Stimulated activated CD8-positive, alpha-beta memory T cell treated with anti-CD3 and anti-CD28 coated beads, Interleukin-4, amount 100 ng/mL, for 1 hour (primary cell): ENCODE measurements at places on chromosomes 2 and 18.

- no peak for DNase-seq
Measured at GRCh38 chr18:37539236-37539635, 26.4 kb downstream of the CELF4 start.

DNA sequence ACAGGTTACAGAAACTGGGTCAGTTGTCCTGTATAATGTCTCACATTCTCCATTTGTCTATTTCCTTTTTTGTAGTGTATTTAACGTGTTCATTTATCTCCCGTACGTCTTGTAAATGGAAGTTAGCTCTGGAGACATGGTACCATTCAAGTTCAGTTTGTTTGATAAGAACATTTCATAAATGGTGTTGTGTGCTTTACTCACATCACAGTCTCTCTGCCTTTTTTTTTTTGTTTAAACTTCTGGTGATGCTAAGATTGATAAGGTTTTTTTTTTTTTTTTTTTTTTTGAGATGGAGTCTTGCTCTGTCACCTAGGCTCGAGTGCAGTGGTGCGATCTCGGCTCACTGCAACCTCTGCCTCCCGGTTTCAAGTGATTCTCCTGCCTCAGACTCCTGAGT lies 41.7 kb downstream of the UBR3 start:
- DNase-seq = no peak

DNA sequence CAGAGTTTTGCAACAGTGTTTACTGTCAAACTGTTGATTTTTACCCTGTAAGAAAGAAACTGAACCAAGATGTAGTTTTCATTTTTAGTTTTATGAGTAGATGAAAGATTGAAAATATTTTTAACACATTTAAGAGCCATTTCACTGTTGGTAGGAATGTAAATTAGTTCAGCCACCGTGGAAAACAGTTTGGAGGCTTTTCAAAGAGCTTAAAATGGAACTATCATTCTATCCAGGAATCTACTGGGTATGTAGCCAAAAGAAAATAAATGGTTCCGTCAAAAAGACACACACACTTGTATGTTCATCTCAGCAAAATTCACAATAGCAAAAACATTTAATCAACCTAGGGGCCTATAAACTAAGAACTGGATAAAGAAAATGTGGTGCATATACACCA lies 729.8 kb upstream of the CDH7 start:
- DNase-seq = no peak

GRCh38 chr2:196172951-196173350 lies 1.6 kb upstream of the STK17B start:
- DNase-seq = no peak

- no peak for DNase-seq
Measured at GRCh38 chr2:74148457-74149246, 940 bp upstream of the BOLA3 start.

GRCh38 chr2:57407772-57408201 lies 638.8 kb upstream of the VRK2 start:
- DNase-seq = no peak

DNA sequence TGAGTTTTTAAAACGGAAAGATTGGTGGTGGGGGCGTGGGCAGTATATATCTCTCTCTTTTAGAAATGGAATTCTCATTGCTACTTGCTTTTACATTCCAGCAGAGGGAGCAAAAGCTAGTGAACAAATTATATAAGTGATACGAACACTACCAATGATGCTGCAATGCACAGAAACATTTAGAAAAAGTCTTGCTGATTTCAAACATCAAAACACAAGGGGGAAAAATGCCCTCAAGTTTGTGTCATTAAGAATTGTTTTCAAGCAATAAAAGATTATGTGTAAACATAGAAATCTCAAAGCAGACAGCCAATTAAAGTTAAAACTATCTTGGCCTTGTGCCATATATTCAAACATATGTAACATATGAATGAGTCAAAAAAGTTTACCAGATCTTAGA lies 296.3 kb upstream of the KCNJ3 start:
- no peak for DNase-seq

- DNase-seq = no peak
Measured at GRCh38 chr2:217714287-217714751, 288.5 kb downstream of the TNS1 start.

GRCh38 chr2:128602038-128602698 lies 283.5 kb upstream of the HS6ST1 start:
- DNase-seq = no peak

DNA sequence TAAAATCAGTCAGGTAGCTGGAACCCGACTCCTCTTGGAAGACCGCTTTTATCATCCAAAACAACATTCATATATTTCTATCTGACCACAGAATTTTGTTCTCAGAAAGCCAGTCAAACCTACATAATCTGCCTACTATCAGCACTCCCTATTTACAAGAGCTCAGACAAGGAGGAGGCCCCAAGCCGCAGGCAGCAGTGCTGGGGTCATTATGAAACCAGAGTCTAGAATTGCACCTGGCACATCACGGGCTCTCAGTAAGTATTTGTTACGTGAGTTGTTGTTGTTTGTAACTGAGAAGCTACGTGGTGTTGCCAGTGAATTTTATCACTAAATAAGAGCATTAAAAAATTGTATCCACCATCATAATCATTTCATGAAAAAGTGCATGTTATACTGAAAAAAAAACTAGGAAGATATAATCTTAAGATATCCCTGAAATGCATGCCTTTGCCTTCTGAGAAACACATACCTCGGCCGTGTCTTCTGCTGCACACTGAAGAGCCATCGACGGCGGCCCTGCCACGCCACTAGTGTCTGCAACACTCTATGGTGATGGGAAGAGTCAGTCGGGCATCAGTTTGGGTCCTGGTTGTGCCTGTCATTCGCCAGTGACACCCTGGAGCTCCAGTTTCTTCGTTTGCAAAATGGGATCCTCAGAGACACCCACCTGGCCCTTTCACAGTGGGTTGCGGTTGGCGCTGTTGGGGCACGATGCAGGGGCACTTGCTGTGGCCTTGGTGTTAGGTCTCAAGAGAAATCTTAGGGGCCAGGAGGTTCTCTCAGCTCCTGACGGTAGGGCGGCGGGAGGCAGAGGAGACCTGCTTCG lies 505.9 kb downstream of the EIPR1 start:
- no peak for DNase-seq

- DNase-seq = no peak
Measured at GRCh38 chr18:23563377-23564043, 22.8 kb downstream of the NPC1 start.

GRCh38 chr18:74148543-74149070 lies 284 bp downstream of the TIMM21 start:
- no peak for DNase-seq

- DNase-seq = no peak
Measured at GRCh38 chr18:8742387-8743361, 37.3 kb downstream of the MTCL1 start.

DNA sequence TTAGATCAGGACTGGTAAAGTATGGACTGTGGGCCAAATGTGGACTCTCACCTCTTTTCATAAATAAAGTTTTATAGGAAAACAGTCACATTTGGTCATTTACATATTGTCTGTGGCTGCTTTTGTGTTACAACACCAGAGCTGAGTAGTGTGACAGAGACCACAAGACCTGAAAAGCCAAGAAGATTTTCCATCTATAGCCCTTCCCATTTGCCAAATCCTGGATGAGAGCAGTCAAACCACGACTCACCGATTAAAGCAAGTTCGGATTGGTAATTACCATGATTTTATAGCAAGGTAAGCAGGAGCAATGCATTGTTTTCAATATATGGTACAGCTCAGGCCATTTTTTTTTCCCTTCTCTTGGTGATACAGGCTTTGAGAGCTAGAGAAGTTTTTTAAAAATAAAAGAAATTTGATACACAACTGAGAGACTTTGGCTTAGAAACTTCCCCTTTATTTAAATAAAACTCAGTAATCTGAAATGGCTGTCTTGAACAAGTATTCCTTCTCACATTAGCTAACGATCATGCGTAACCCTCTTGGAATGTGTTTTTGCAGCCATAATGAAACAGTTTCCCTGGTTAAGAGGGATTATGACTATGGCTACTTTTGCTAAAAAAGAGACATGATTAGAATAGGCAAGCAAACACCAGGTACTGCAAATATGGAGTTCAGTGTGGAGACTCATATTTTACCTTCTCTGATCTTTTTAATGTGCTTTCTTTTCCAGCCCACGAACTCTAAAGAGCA lies 9.5 kb upstream of the MALL start:
- DNase-seq = no peak

GRCh38 chr2:199409759-199410529 lies 47.8 kb downstream of the SATB2 start:
- no peak for DNase-seq

GRCh38 chr2:133504566-133505505 lies 63.4 kb downstream of the NCKAP5 start:
- DNase-seq = no peak

- no peak for DNase-seq
Measured at GRCh38 chr2:150733051-150733618, 245.7 kb upstream of the RND3 start.

DNA sequence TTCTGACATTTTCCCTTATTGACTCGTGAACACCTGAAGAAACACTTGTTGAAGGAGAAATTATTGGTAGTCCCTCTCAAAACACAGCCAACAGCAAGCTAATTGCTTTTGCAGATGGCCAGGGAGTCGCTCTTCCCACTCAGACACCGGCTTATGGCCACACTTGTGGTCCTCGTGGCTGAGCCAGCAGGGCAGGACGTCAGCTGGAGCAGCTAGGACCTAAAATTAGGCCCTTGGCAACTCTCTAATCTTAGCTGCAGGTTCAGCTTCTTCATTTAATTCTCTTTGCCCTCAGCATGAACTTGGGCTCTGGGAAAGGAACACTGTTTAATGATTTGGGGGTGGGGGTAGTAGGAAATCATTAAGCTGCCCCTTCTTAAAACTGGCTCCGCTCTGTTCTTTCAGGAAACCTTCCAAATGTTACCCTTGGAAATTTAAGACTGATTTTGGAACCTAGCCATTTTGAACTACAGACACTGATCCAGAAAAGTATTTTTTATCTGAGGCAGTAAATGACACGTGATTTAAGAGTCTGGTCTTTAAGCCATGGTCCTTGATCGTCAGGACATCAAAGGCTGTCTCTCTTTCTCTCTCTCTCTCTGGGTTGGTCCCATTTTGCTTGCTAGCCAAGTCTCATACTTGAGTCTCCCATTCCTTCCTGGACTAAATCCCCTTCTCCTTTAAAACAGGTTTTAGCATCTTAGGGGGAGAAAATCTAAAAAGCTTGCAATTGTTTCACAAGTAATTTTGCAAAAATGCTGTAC lies 77.5 kb downstream of the CDK15 start:
- no peak for DNase-seq

DNA sequence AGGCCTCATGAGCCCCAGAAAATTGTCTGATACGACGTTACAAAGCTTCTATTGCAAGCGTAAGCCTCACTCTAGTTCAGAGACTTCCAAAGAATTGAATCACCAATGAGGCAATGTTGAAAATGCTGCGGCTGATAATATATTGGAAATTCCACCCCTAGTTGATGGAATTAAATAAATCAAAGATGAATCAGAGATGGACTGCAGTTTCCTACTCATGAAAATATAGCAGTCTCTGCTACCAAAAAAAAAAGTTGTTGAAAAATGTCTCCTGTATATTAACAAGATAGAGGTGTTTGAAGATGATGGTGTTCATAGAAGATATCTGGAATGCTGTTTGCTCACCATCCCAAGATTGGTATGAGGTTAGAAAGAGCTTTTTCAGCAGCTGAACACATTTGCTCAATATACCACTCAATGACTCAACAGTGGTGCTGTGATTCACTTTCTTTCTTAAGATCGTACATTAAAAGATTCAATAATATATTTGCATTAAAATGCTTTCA lies 99.8 kb upstream of the ARHGAP28 start:
- DNase-seq = no peak

DNA sequence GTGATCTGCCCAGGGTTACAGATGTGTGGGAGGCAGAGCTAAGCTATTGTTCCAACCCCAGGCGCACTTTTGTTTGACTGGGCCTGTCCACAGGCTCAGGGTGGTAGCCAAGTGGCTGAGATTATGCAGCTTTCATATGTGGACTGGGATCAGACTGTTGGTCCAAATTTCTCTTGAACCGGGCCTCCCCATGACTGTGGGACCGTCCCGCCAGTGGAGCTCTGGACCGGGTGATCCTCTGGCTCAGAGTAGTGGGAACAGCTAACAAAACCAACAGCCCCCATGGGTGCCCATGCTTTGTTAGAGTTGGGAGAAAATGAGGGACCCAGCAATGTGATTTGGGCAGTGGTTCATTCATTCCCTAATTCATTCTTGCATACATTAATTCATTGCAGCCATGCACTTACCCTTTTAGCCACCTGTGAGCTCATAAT lies 86.8 kb upstream of the HS6ST1 start:
- no peak for DNase-seq

- no peak for DNase-seq
Measured at GRCh38 chr2:124353656-124354055, 328.6 kb downstream of the CNTNAP5 start.

DNA sequence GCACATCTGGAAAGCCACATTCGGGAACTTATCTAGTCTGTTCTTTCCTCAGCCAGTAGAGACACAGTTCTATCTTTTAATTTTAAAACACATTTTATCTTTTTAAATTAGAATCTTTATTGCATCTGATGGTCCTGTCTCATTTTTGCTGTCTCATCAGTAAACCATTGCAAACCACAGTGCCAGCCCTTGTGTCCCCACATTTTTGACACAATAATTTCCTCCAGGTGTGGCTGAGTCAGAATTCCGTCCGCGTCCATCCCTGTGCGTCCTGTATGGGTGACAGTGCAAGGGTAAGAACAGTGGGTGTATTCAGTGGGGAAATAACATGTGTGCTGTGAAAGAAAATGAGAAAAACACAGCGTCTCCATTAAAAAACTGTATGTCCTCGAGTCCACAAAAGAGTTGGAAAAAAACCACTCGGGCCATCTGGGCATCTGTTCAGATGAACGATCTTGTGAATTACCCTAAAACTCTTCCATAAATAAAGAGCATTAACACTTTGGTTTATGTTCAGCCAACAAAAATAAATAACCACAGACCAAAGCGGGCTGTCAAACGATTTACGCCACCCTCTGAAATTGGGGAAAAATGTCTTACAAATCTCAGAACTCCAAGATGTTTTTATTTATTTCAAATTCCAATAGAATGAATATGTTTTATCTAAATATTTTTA lies 137.3 kb downstream of the ZNF516 start:
- DNase-seq = no peak

DNA sequence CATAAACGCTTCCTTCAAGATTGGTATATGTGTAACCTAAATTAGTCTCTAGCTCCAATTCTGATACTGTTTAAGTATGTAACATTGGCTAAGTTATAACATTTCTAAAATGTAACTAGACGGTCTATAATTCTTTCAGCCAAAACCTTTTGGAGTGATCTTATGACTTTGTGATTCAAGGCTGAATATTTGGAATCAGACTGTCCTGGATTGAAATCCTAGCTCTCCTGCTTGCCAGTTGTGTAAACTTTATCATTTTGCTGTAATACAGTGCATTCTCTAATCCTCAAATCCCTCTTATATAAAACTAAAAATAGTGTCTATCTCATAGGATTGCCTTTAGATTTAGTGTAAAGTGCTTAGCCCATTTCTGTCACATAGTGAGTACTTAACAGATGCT lies 337.2 kb upstream of the KCNJ3 start:
- no peak for DNase-seq

DNA sequence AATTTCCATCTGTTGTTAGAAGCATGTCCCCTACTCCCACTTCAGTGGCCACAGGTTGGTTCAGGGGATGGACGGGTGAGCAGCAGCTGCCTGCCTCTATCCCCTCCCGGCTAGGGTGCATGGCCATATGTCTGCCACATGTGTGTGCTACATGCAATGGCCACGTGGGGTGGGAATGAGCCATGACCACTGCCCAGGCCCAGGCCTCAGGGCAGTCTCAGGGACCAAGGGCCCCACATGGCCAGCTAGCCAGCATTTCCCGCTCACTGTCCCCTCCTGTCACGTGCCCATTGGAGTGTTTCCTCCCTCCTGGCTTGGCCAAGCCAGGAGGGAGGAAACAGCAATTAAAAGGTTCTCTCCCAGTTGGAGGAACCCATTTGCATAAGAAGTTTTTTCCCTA lies 117.1 kb downstream of the KCNS3 start:
- no peak for DNase-seq
